ENCODE measurements at places on chromosomes 7 and 10. TPM values are rescaled to one million over a fixed set of nuclear protein-coding genes. Genes with fewer than 3 reads are reported as not detected.

The OR6V1 gene
- not detected for total RNA-seq

The ARHGAP12 gene
- total RNA-seq, result 57.0 TPM

The KNDC1 gene
- total RNA-seq, result 7.1 TPM

The TBRG4 gene
- 39.5 TPM for total RNA-seq

The FAM25C gene
- not detected for total RNA-seq

The EIF5AL1 gene
- total RNA-seq, result 0.09 TPM

The SFTPA1 gene
- total RNA-seq, result 6.3 TPM

DNA sequence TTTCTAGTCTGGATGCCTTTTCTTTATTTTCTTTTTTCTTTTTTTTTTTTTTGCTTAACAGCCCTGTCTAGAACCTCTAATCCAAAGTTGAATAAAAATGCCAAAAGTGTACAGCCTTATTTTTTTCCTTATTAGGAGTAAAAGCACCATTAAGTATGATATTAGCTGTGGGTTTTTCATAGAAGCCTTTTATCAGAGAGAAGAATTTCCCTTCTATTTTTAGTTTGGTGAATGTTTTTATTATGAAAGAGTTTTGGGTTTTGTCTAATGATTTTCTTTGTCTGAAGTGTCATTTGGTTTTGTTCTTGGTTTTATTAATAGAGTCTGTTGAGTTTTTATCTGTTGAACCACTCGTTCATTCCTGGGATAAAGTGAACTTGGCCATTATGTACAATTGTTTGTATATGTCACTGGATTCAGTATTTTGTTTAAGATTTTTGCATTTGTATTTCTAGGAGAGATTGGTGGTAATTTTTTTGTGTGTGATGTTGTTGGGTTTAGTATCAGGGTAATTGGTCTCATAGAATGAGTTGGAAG, 49.5 kb downstream of the PALS2 start:
- no peak for DNase-seq

DNA sequence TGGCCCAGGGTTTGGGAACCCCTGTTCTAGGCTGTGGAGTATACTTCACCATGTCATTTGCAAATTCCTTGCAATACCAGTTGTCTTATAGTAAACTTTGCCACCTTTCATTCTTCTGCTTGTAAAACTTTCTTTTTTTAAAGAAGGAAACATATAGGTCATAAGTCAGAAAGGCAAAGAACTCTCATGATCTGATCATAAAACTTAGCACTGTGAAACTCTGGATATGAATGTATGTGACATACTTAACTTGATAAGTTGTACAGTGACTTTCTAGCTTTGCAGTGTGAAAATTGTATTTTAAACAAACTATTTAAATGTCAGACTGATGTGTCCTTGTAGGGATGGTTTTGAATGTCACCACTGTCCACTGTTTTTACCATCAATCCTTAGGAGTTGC, 31.0 kb upstream of the SAMD9L start:
- no peak for DNase-seq

DNA sequence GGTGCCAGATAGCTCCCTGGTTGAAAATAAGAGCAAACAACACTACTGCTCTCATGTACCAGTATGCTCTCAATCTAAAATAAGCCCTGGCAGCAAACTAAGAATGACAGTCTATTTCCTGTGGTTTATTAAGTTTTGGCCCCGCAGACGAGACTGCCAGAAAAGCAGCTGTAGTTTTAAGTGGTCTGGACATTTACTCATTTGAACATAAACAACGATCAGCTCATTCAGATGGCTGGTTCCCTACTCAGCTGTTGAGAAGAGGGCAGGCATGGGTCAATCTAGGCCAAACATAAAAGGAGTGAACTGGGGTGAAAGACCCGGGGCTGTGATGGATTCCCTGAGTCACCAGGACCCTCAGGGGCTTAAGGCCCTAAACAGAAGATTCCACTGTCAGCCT, 4.5 kb downstream of the TRIL start:
- DNase-seq, result no peak

- DNase-seq, result no peak
Measured at GRCh38 chr10:76033457-76034196, 602.2 kb downstream of the LRMDA start.

DNA sequence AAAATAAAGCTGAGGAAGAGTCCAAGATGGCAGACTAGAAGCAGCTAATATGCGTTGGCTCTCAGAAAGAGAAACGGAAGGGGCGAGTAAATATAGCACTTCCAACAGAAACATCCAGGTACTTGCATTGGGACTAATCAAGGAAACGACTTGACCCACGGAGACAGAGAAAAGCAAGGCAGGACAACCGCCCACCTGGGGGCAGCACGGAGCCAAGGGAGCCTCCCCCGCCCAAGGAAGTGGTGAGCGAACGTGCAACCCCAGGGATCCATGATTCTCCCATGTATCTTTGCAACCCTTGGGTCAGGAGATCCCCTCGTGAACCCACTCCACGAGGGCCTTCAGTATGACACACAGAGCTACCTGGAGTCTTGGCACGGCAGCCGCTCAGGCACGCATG, 45.4 kb upstream of the GRM3 start:
- DNase-seq, result no peak

GRCh38 chr7:24851786-24852185, 94.5 kb upstream of the GSDME start:
- no peak for DNase-seq

- DNase-seq, result no peak
Measured at GRCh38 chr7:16526742-16527540, at the start of gene LRRC72. Gene LRRC72 (plus strand): TSS chr7:16526825. CDS start chr7:16526953, 128 bp downstream.

- DNase-seq, result no peak
Measured at GRCh38 chr10:1043532-1043995, 5.4 kb downstream of the IDI1 start.

GRCh38 chr7:100158229-100159098, at the start of gene TRAPPC14:
Gene TRAPPC14 (minus strand): TSS chr7:100158723. CDS start chr7:100158499, 224 bp downstream.
- DNase-seq, result peak; percentile 97

DNA sequence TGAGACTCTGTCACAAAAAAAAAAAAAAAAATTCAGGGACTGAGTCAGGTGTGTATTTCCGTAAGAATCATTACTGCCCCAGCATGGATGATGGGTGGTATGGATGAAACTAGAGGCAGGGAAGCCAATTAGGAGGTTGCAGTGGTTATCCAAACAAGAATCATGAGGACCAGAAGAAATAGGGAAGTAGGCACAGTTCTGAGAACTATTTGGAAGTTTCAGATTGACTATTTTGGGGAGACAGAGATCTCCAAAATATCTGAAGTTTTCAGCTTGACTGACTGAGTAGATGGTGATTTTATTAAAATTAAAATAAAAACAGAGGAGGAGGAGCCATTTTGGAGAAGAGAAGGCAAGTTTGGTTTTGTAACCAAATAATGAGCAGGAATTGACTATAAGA, 119.4 kb upstream of the NRBF2 start:
- DNase-seq, result no peak

- DNase-seq, result no peak
Measured at GRCh38 chr7:38198366-38198765, 20.3 kb downstream of the STARD3NL start.

DNA sequence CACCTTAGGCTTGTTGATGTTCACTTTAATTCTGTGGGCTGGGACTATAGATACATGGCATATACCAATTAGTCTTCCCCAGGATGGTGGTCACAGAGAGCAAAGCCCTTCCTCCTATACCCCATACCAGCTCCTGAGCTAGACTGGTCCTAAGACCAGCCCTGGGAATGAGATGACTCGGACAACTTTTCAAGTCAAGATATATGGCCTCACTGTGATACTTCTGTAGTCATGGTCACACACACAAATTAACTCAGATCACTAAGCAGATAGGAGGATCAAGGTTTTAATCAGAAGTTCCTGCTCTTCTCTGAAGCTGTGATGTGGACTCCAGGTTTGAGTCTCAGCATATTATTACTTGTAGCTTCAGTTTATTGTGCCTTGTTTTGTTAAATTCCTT, 53.1 kb downstream of the SLK start:
- no peak for DNase-seq

- no peak for DNase-seq
Measured at GRCh38 chr10:35611750-35612149, 6.6 kb downstream of the GJD4 start.

DNA sequence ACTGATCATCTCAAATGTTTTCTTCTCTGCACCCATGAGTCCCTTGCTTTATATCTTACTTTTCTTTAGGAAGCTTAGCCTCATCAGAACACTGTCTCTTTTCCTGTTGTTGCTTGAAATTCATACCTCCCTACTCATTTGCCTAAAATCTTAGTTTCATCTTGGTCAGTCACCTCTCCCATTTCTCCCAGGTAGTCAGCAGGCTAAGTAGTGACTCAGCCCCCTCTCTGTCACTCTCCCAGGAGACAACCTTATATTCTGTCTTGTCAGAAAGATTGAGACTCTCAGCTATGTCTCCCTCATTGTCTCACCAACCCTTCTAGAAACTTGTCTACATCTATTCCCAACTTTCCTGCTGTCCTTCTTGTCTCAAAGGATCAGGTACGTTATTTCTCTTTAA, 280.9 kb downstream of the BBS9 start:
- DNase-seq, result no peak

Data from sciatic nerve (tissue), 2 donors.